ENCODE measurements at places on chromosomes 16 and 17.

DNA sequence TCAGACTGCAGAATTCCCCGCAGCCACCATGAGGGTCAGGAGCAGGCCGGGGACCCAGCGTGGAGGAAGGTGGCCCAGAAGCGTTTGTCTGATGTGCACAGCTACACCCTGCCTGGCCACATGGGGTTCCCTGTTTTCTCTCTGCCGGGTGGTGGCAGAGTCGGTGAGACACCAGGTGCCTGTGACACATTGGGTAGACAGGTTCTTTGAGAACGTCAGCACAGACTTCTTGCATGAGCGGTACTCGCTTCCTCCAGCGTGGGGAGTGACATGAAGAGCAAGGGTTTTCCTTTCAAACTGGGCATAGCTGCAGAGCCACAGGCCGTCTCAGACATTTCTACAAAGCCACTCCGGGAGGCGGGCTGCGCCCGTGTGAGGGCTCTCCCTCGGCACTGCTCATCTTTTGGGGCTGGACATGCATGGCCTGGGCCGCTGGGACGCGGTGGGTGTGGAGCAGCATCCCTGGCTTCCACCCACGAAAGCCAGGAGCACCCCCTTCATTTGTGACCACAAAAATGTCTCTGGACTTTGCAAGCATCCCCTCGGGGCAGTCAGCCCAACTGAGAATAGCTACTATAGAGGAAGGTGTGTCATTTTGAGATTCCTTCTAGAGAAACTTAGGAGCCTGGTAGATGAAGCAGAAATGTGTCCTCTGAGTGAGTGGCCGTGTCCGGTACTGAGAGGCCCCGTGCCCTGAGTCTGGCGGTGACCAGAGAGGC, 26.0 kb downstream of the NME3 start:
- no peak for DNase-seq

GRCh38 chr17:56594320-56595107, 1.0 kb downstream of the NOG start:
- peak; percentile 25 for DNase-seq

GRCh38 chr17:1999557-2000251, 25.4 kb downstream of the RTN4RL1 start:
- no peak for DNase-seq

- no peak for DNase-seq
These were observed 7.5 kb upstream of the EDC4 start for GRCh38 chr16:67865318-67865717.

GRCh38 chr16:610513-611381, 20.0 kb upstream of the WFIKKN1 start:
- peak; percentile 74 for DNase-seq

GRCh38 chr16:8796469-8797363, 723 bp downstream of the TMEM186 start:
- DNase-seq, result no peak

DNA sequence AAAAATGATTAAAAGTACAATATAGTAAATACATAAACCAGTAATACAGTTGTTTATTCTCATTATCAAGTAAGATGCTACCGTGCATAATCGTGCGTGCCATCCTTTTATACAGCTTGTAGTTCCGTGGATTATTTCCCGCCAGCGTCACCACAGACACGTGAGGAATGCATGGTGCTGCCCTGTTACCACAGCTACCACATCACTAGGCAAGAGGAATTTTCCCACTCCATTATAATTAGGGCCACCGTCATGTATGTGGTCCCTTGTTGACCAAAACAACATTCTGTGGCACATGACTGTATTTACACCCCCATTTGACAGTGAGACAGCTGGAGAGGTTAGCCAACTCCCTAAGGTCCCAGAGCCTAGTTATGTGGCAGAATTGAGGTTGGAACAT, 30.5 kb upstream of the LGALS9 start:
- no peak for DNase-seq

All from stimulated activated CD4-positive, alpha-beta T cell treated with anti-CD3 and anti-CD28 coated beads, Interleukin-2, amount 100 ng/mL, for 24 hours (primary cell).